ENCODE measurements at places on chromosomes 13 and 19.

- DNase-seq, result no peak
Observed at GRCh38 chr13:84481958-84482357, 599.7 kb upstream of the SLITRK1 start.

DNA sequence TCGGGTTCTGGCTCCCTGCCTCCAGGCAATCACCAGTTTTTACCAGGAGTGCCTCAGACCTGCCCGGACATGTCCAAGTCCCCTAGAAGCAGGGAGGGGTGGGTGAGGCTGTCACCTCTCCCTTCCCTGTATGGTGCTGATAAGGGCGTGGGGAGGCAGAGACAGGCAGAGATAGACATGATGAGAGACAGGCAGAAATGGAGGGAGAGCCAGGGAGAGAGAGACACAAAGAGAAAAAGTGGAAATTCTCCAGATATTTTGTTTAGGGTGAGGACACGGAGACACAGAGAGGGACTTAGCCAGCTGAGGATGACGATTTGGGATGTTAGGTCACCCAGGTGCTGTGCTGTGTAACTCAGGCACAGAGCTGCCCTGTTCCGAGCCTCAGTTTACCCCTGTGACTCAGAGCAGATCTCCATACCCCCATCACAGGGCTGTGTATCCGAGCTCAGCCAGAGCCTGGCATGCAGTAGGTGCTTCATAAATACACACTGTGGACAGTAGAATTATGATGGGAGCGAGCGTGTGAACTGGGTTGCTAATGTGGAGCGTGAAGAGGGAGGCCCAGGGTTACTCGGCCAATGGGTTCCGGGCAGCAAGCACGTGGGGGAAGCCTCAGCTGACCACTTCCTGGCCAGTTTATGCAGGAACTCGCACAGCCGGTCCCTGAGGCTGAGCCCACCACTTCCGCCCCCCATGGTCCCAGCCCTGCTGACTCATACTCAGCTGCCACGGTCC lies 11.9 kb upstream of the GDF15 start:
- peak; percentile 97 for DNase-seq

DNA sequence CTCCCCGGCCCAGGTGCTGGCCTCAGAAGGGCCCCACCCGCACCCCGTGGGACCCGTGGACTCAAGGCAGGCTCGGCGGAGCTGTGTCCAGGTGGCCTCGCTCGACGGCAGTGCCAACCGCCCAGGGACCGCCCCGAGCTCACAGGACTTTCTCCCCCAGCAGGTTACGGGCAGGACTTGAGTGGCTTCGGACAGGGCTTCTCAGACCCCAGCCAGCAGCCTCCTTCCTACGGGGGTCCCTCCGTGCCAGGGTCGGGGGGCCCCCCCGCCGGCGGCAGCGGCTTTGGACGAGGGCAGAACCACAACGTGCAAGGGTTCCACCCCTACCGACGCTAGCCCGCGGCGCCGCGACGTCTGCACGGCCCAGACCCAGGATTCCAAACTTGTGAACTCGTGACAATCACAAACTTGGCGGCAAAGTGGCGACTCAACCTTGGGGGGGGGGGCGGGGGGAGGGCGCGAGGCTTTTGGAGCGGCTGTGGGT lies 3.6 kb upstream of the RPS15 start:
- no peak for DNase-seq

- DNase-seq, result no peak
Observed at GRCh38 chr13:80337288-80338081, 3.4 kb downstream of the SPRY2 start.

GRCh38 chr13:27810461-27810860 lies 18.2 kb downstream of the GSX1 start:
- no peak for DNase-seq

- no peak for DNase-seq
Observed at GRCh38 chr13:113846636-113847318, 17.1 kb downstream of the GAS6 start.

DNA sequence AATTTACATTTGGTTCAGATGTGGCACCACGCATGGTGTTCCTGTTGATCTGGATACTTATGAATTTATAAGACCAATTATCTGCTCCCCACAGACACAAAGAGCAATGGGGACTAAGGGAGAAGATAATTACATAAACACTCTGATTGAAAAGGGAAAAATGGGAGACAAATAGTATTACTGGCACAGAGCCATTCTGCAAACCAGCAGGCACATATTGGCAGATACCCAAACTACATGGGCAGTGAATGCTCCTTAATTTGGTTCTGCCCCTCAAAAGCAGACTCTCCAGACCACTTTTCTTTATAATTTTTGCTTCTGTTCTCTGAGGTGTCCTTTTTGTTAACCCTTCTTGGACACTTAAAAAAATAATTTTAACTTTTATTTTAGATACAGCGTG lies 1674.2 kb downstream of the PCDH9 start:
- no peak for DNase-seq
